ENCODE measurements at places on chromosomes 1 and 21.
A peak's percentile ranks its signal among the peaks of the same experiment; 100 is the strongest.

GRCh38 chr1:212030936-212031528 lies 4.3 kb downstream of the INTS7 start:
- no peak for DNase-seq

DNA sequence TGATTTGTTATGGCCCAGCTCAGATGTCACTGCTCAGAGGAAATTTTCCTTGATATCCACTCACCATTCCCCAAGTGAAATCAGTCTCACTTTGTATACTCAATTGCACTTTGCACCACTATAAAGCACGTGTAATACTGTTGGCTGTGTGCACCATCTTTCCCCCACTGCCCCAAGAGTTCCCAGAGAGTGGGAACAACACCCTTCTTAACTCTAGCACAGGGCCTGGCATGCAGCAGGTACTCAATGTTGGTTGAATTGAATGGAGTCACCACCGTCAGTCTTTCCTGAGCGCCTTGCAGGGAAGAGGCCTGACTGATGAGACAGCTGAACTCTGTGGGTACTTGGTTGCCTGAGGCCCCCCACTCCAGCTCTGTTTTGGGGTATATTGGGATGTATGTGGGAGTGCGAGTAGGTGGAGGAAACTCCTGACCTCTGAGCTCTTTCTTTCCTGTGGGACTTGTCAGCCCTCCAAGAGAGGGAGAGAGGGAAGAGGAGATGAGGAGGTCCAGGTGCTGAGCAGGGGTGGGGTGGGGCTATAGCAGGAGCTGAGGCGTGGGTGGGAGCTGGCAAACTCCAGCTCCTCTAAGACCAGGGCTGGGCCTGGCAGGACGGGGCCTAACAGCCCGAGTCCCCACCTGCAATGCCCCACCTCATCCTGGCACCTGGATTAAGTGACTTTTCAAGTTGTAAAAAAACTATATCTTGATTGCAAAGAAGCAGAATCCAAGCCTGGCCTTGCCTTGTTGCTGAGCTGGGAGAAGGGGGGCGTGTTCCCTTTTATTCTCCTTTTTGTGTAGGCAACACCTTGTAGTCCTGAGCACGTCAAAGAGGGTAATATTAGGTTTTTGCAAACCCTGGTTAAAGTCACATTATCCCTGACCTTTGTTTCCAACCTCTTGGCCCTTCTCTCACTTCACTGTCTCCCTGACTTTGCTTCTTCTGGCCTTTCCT lies 19.4 kb upstream of the WASF2 start:
- peak; percentile 1 for DNase-seq

- DNase-seq: no peak
Observed at GRCh38 chr1:38598118-38598517, 261.5 kb downstream of the RRAGC start.

DNA sequence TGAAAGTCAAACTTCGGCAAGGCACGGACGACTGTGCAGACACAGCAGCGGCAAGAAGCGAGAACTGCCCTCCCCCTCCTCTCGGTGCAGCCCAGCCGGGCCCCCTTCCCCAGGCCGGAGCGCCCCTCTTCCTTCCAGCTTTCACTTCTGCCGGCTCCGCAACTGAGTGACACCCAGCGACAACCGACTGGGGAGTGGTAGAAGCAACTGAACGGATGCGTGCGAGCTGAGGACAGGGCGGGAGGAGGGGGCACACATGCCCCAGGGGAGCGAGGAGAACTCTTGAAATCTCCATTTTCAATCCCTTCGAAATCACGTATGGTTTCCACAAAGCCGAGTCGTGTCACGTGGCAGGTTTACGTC lies 146.6 kb downstream of the PGBD5 start:
- no peak for DNase-seq

DNA sequence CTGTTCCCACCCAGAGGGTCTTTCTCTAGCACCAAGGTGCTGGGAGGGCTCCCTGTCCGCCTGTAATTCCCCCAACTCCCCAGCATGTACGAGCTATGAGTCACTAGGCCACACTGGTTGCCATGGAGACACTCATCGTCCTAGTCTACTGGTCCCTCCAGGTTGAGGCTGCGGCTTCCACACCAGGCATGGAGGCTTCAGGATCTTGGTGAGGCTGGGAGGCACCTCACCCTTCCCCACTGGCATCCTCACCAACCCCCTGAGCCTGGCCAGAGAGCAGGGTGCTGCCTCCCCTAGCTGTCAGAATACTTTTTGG lies 75.6 kb upstream of the KAZN start:
- no peak for DNase-seq
